Right forelimb (tissue), 1 donor: ENCODE measurements at places on chromosomes 5 and 9.

GRCh38 chr9:95607507-95607906 is 90.7 kb upstream of the PTCH1 start:
- DNase-seq: no peak

GRCh38 chr5:96742538-96742937 is 65.2 kb downstream of the ERAP1 start:
- no peak for DNase-seq

DNA sequence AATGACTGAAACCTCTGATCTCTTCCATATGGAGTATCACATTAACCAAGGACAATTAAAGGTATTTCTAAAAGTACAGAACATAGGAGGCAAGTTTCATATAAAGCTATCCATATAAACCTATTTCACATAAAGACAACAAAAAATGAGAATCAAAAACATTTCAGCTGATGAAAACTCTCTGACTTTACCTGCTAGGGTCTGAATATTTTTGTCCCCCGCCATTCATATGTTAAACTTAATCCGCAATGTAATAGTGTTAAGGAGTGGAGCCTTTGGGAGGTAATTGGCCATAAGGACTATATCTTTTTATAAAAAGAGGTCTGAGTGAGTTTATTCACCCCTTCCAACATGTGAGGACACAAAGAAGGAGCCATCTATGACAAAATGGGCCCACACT is 788.5 kb downstream of the DTWD2 start:
- DNase-seq: no peak

DNA sequence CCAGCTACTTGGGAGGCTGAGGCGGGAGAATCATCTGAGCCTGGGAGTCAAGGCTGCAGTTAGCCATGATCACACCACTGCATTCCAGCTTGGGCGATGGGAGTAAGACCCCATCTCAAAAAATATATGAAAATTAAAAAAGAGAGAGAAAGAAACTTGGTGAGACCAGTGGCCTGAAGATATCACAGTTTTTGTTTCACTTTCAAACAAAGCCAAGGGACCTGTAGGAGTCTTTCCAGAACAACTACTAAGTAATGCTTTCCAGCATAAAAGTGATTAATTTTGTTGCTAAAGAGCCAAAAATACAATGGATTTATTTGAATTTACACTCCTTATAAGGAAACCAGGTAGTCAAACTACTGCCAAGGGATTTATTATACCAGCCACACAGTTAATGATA is 23.5 kb downstream of the GKAP1 start:
- no peak for DNase-seq

GRCh38 chr5:139417214-139417613 is 13.3 kb upstream of the SPATA24 start:
- DNase-seq: no peak

DNA sequence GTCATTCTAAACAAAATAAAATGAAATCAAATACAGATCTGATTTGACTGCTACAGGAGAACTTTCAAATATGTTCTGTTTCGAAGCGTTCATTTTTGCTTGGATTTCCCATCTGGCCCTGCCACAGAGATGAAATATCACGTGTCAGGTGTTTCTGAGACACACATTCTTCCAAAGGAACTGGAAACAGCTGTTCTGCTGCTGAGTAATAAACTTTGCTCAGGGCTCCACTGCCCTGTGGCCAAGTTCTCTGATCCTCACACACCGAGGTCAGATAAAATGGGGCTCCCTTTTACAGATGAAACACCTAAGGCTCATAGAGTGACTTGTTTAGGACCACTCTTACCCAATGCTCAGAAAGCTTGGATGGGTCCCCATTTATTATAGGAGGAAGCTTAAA is 42.5 kb downstream of the FRMPD1 start:
- DNase-seq: no peak

- no peak for DNase-seq
Measured at GRCh38 chr9:32487981-32488380, 38.0 kb downstream of the RIGI start.

GRCh38 chr9:129513282-129513681 is 107.6 kb downstream of the C9orf50 start:
- DNase-seq: no peak

DNA sequence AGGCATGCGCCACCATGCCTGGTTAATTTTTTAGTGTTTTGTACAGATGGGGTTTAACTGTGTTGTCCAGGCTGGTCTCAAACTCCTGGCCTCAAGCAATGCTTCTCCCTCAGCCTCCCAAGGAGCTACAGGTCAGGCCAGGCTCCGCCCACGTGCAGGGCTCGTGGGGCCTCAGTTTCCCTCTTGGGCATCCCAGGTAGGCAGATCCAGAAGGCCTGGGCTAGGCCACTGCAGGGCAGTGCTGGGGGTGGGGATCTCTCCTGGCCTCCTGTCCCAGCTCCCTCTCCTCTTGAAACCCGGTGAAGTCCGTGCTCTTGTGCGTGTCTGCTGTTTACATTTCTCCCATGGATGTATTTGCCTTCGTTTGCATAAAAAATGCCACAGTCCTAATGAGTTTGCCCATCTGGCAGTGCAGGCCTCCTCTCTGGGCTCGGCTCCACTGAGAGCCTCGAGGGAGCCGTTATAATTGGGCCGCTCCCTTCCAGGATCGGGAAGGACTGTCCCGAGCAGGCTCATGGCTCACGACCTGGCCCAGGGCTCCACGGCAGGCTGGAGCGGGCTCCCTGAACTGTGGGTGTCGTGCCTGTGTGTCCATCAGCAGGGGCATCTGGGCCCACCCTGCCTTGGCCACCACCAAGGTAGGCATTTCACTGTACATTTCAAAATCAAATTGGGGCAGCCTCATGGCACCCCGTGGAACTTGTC is 52.6 kb upstream of the RUFY1 start:
- DNase-seq: no peak

DNA sequence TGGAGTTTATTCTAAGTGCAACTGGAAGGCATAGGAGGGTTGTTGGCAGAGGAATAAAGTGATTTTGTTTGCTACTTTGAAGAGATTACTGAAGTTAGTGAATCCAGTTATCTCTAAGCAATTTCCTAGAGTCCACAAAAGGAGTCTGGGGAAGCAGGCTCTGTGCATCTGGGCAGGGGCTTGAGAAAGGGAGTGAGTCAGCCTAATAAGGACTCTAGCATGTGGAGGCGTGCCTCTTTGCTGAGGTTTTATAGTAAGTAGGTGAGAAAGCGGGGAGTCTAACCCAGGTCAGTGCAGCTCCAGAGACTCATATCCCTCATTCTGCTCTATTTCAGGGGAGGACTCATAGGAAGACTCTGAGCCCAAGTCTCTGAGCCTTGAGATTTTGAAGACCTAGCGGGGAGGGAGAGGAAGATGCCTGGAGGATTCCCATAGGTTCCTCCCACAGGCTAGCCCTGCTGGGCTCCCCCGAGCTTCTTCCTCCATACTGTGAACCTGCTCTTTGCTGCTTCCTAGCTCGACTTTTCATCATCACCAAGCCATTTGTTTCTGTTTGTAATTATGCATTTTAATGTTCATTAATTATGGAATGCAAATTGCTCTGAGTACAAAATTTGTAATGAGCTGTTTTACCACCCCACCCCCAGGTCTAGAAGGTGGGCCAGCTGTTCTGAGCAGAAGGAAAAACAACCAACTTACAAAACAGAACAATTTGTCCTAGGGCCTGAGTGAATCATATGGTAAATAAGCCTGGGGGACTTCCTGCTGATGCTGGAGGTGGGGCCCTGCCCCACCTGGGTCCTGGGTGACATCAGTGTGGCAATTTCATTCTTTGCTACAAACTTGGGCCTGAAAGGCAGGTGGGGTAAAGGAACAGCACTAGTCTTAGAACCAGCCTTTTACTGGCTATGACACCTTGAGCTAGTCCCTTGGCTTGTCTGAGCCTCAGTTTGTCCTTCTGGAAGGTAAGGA is 150.2 kb downstream of the TRIM32 start:
- no peak for DNase-seq

- DNase-seq: no peak
Measured at GRCh38 chr5:158801268-158801667, 298.4 kb downstream of the EBF1 start.

GRCh38 chr5:156552855-156553358 is 225.9 kb downstream of the SGCD start:
- DNase-seq: no peak

GRCh38 chr5:125236981-125237380 is 490.5 kb upstream of the ZNF608 start:
- DNase-seq: no peak

DNA sequence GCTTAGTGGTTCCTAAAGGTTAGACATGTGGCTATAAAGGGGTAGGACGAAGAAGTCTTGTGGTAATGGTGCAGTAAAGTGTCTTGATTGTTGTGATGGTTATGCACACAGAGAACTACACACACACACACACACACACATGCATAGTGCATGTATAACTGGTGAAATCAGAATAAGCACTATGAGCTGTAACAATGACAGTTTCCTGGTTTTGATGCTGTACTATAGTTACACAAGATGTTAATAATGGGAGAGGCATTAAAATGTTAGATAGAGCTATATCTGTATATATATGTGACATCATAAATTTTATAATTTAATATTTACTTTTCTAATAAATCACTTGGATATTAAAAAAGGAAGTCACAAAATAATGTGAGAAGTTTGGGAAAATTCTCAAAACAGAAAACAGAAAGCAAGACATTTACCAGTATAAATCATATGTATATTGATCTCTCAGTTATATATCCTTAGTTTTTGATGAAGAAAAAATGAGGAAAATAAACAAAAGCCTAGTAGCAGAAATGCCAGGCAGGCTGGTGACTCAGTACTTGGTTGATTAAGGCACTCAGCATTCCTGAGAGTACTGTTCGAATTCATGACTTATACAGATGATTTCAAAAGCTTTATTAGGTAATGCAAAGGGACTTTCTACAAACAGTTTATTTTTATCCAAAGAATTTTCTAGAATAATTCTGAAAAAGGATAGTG is 350.5 kb upstream of the DAB2 start:
- DNase-seq: no peak

- no peak for DNase-seq
Measured at GRCh38 chr5:129356846-129357245, 103.3 kb upstream of the ADAMTS19 start.

- no peak for DNase-seq
Measured at GRCh38 chr5:119345861-119346260, 10.0 kb upstream of the TNFAIP8 start.

- DNase-seq: no peak
Measured at GRCh38 chr9:134276453-134277245, 49.6 kb upstream of the RXRA start.

GRCh38 chr5:82595113-82595512 is 317.0 kb upstream of the RPS23 start:
- no peak for DNase-seq

- DNase-seq: no peak
Measured at GRCh38 chr5:115787426-115787825, 29.0 kb downstream of the CDO1 start.

- DNase-seq: no peak
Measured at GRCh38 chr5:100575815-100576214, 40.6 kb downstream of the FAM174A start.

GRCh38 chr5:94771742-94772141 is 153.3 kb downstream of the SLF1 start:
- DNase-seq: no peak

DNA sequence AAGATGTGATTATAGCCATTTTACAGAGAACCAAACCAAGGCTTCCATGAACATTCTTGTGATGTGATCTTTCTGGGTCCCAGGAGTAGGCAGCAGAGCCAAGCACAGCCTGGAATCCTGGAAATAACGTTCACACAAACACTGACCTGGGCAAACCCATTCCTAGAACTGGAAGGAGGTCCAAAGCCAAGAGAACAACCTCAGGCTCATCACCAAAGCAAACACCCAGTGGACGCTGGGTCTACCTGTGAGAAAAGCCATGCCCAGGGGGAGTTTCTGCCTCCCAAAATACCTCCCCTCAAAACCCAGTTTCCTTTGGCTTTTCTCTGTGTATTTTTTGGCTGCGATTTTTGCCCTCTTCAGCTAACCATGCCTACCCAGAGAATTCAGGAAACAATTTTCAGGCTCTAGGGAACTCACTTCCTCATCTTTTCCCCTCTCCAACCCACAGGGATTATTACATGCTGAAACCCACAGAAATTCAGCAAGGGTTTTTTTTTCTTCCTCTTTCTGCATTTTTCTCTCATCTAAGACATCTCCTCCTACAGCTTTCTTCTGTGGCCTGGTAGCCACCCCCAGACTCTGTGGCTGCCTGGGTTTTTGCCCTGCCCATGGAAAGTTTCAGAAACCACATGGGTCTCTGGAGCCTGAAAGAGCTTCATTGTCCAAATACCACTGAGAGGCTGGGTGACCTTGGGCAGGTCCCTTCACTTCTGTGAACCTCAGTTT is 75.0 kb downstream of the TNC start:
- DNase-seq: peak; percentile 52

- DNase-seq: no peak
Measured at GRCh38 chr5:86244153-86244552, 373.6 kb upstream of the COX7C start.

DNA sequence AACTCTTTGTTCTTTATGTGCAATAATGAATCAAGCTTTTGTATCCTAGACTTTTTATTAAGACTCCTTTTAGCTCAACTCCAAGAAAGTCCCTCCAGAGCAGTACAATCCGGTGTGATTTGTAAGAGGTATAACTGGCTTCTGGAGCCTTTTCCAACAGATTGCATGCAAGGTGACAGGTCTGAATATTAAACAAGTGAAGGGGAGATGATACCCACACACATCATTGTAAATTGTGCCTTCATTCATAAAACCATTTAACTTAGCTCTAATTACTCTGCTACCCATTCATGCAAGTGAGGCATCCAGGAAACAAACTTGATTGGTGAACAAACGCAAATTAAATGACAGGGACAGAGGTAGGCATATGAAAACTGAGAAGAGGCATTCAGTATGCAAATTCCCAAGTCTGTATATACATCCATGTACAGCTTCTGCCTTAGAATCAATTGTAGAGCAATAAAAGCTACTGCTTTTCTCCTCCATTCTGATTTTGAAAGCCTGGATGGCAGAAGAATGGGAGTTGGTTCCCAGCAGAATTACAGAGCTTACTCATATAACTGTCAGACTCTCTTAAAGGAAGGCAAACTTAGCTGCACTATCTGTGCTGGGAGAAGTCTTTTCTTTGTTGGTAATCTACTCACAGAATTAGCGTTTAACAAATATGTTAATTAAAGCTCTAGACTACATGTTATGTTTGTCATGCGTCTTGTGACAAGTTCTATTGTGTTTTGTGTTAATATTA is 261.0 kb upstream of the CDH6 start:
- DNase-seq: no peak

DNA sequence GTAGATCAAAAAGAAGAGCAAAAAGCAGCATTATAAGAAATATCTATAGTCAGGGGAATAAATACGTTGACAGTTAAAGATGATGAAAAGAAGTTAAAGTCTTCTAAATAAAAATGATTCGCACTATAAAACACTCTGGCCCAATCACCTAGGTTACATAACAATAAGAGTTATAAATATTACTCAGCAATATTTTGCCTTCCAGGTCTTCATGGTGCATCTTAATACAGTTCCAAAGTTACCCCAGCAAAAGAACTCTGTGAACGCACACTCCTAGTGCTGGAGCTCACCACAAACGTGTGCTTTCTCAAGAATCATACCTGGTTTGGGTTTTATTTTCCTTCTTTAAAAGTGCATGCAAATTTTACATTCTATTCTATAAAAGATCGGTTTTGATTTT is 44.7 kb downstream of the EPB41L4A start:
- no peak for DNase-seq
